GM19239 (cell line): ENCODE measurements at places on chromosomes 3 and 15.

DNA sequence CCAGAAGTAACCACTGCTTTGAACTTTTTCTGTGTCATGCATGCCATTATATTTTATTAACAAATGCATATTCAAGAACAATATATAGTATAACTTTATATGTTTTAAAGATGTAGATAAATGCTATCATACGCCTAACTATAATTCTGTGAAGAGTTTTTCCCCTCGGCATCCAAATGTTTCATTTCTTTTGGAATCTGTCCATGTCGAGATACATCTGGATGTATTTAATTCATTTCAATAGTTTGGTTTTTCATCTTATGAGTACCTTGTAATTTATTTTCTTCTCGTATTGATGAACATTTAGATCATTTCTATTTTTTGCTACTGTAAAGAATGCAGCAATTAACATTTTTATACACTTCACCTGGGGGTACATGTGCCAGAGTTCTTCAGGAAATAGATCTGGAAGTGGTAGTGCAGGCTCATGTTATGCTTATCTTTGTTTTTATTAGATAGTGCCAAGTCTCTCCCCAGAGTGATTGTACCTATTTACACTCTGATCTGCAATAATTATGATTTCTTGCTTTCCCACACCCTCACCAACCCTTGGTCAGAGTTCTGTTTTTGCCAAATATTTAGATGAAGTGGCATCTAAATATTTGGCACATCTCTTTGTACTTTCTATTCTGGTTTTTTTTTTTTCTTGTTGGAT is 29.7 kb downstream of the USP13 start:
- no peak for DNase-seq

DNA sequence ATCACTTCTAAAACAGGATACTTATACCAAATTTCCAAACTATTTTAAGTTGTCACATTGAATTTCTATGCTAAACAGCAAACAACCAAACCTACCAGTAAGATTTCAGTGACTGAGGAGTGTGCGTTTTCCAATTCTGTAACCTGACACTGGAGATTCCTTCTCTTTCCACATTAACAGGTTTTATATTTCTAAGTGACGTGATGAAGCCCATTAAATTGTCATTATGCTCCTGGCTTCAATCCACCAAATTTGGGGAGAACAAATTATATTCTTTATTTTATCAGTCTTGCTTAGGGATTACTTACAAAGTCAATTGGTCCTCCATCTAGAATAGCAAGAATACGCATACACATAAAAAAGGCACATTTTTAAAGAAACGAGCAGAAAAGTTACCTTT is 764.8 kb upstream of the NR2F2 start:
- no peak for DNase-seq

DNA sequence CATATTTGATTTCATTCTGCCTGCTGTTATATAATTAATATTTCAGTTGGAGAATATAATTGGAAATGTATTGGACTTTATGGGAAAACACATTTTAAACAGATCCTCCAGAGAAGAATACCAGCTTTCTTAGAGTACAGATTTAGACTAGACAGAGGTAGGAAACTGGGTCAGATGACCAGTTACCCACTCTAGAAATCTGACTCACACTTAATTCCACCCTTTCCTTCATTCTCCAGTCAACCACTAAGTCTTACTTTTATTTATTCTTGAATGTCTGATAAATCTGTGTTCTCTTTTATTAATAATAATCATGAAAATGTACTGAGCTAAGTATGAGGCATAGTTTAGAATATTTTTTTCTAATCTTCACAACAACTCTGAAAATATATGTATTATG is 110.7 kb downstream of the LRRC49 start:
- no peak for DNase-seq

DNA sequence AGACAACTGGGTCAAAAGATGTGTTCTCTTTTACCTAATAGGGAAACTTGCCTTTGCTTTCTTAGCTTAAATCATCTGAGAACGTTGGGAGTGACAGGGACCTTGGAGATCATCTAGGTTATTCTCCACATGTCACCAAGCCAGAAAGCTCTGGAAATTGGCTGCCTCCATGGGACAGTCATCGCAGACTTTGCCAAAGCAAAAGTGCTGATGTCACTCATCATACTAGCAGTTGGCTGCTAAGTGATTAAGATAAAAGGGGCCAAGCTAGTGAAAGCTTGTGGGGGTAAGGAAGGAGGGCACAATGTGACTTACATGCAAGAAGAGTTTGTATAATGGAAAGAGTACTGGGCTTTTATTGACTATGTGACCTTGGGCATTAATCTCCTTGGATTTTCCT is 198.0 kb upstream of the PFN2 start:
- no peak for DNase-seq

GRCh38 chr3:170296703-170297102 is 60.8 kb upstream of the SKIL start:
- DNase-seq, result no peak

DNA sequence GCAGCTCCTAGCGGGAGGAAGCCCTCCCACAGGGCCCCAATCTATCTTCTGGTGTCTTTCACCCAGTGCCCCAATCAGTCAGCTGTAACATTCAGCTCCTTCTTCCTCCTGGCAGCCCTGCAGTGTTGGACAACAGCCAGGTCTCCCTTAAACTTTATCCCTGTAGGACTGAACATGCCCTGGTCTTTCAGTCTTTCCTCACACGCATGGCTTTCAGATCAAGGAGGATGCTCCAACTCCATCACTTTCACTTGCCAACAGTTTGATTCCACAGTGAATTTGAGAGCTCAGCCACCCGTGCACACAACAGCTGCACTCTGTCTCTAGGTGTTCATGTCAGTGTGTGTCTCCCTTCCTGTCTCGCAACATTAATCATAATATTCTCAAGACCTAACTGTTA is 28.5 kb upstream of the LRRC34 start:
- DNase-seq, result no peak

- DNase-seq, result no peak
Measured at GRCh38 chr3:178117641-178118040, 418.6 kb upstream of the KCNMB2 start.

DNA sequence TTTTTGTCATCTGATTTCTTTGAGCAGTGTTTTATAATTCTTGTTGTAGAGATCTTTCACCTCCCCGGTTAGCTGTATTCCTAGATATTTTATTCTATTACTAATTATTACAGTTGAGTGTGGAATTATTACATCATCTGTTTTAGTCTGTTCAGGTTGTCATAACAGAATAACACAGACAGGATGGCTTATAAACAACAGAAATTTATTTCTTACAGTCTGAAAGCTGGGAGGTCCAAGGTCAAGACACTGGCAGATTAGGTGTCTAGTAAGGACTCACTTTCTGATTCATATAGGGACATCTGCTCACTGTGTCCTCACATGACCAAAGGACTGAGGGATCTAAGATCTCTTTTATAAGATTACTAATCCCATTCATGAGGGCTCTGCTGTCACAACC is 121.3 kb upstream of the THBS1 start:
- DNase-seq, result no peak

DNA sequence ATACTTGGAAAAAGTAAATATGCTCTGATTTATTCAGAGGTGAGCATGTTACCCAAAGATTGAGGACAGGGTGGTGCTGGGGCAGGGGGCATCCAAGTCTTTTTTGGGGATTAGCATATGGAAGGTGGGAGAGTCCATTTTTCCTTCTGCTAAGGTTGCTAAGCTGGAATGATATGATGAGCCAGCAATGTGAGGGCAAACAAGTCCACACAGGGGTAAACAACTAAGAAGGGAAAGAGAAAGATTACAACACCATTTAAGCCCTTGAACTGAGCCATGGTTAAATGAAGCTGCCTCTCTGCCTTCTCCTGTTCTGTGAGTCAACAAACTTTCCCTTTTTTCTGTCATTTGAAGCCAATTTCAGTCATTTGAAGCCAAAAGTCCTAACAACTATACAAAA is 89.0 kb downstream of the RPL22L1 start:
- no peak for DNase-seq

- peak; percentile 29 for DNase-seq
Measured at GRCh38 chr3:57078635-57079473, 18.4 kb downstream of the SPATA12 start.

DNA sequence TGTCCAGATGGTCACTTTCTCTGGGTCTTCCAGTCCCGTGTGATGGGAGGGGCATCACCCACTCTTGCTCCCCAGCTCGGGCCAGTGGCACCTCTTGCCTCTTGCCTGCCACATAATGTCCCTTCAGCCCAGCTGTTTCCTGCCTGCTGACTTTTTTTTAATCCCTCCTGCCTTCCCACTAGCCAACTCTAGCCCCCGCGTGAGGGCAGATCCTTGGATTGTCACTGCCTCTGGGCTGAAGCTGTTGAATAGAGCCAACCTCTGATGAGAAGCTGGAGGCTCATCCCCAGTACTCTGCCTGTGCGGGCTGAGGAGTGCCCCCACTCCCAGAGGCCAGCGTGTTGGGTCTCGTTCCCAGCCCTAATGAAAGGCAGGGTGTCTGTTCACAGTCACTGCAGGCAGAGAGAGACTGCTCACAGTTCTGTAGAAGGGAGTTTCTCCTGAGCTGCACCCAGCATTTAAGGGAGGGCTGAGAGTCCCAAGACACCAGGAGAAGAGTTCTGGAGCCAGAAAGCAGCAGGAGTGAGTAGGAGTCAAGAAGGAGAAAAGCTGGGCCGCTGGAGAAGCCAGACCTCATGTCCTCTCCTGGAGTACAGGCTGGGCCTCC is 30.1 kb upstream of the TIMP4 start:
- DNase-seq, result no peak

DNA sequence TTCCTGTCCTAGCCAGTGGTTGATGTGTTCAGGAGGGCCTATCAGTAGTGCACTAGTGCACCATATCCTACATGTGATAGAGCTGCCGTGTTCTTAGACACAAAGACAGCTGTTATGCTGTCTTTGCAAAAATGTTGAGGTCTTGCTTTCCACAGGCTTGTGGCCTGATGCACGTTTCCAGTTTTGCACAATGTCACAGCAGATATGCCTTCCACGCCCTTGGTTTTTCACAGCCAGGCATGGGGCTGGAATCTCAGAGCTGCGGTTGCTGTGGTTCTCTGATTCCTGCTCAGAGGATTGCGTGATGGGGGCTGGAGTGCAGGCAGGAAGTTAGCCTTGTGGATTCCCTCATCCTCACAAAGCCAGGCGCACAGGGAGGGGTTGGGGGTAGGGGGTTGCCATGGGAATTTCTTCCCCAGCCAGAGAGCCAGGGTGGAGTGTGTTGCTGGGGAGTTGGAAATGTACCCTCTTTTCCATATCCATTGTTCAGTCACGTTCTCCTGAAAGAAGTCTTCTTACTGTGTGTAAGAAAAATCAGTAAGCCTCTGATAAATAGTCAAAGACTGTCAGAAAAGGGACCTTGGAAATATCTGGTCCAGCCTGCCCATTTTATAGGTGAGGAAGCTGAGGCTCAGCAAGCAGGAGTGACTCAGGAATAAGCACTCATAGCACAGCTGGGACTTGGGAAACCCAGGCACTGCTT is 79.4 kb downstream of the SMAD3 start:
- DNase-seq, result no peak

GRCh38 chr15:90340345-90340744 is 11.7 kb upstream of the ZNF774 start:
- DNase-seq, result no peak

DNA sequence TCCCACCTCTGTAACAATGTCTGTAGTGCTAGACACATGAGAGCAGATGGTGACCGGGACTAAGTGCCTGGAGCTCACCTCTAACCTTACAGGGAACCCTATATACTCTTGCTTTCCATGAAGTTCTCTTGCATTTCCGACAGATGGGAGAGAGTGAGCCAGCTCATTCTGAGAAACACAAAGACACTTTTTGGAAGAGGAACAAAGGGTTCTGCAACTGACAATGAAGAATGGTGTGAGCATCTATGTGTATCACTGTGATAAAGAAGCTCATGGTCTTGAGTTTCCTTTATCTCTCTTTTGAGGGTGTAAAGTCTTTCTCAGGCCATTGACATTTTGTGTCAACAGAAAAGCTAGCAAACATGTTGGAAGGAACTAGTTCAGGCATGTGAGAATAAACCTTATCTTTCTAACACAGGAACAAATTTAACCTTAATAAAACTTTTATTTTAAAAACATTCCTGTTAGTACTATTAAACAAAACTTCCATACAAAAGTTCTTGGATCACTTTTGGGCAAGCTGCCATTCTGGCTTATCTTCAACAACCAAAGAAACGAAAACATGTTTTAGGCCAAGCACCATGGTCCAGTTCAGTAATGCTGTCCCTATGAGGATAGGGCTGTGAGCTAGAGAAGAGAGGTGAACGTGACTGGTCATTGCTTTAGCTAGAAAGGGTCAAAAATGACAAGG is 142.7 kb downstream of the THRB start:
- DNase-seq, result no peak

DNA sequence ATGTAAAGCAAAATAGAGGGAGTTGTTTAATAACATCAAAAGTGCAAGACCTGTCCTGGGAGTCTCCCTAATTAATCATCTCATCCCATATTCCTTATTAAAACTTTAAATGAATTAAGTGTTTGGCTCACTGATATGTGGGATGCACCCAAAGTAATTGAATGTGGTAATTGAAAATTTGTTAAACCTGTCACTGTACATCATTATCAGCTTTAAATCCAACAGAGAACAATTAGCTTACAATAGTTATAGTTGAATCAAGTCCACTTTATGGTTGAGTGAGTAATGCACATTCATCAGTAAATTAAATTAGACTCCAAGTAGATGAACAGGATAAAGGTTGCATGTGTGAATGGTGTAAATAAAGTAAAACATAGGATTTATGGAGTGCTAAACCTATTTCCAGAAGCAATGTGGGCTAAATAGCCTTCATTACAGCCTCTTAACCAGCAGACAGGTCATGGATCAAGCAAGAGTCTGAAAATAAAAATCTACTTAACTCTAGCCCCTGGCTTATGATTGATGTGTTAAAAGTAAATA is 608.2 kb upstream of the CCDC54 start:
- no peak for DNase-seq

GRCh38 chr3:23254835-23255234 is 51.7 kb downstream of the UBE2E2 start:
- no peak for DNase-seq

GRCh38 chr3:194740859-194741491 is 55.3 kb downstream of the FAM43A start:
- DNase-seq, result no peak

DNA sequence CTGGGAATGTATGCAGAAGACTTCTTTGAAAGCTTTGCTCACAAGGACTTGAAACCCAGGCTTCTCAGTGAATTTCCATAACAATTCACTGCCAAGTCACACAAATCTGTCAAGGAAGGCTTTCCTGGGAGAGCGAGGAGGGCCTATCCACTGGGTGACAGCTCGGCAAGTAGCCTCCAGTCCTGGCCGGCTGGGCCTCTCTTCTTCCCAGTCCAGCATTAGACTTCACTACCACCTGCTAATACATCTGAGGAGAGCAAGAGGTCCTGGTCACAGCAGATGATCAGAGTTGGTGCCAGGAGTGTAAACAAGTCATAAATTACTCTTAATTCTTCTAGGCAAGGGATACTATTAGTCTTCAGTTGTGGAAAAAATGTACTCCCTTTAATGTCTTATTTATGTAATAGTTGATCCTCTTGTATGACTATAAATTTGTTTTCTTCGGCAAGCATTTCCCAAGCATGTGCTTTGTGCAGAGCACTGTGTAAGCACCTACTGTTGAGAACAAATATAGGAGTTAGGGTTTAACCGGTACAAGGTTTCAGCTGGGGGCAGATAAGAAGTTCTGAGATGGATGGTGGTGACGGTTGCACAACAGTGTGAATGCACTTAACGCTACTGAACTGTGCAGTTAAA is 162.9 kb downstream of the VGLL4 start:
- no peak for DNase-seq

- DNase-seq, result no peak
Measured at GRCh38 chr3:186511245-186511644, 32.9 kb downstream of the CRYGS start.

- no peak for DNase-seq
Measured at GRCh38 chr15:82301296-82302016, 38.8 kb downstream of the SAXO2 start.
